Substantia nigra (tissue), 51 donors: ENCODE measurements at places on chromosomes 2 and 18.
A peak's percentile ranks its signal among the peaks of the same experiment; 100 is the strongest.

DNA sequence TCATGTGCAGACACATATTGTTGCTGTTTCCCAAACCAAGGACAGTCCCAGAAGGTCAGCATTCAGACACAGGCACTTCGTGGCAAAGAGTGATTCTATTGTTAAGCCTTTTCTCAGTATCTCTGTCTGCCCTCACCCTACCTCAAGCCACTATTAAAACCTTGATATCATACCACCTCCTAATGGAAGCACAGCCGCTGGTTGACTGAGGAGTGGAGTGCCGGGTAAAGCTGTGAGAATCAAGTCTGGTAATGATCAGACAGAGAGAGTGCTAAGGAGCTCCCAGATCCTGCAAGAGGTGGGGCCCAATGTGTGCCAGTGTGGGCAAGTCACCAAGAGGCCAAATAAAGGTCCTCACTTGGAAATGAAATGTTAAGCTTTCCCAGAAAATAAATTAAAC lies 819.5 kb downstream of the BCL11A start:
- DNase-seq: no peak

DNA sequence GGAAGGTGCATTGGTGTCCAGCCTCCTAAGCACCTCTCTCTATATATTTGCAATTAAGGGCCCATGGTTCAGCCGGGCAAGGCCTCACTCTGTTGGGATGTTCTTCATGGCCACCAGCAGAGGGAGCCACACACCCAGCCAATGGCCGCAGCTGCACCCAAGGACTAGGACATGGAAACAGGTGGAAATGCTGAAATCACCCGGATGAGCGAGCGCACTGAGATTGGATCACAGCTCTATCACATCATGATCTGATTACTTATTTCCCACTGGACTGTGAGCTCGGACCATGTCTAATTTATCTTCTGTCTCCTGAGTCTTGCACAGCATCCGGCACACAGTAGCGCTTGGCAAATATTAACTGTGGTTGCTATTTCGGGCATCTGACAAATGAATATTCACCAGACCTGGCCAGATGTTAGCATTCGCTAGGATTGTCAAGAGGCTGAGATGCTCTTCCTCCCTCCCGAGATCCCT lies 31.2 kb downstream of the KIF3C start:
- peak; percentile 59 for DNase-seq

- DNase-seq: no peak
These were observed 95.9 kb downstream of the ZCCHC2 start for GRCh38 chr18:62618735-62619134.

- DNase-seq: no peak
These were observed 23.4 kb upstream of the CREG2 start for GRCh38 chr2:101410746-101411145.

DNA sequence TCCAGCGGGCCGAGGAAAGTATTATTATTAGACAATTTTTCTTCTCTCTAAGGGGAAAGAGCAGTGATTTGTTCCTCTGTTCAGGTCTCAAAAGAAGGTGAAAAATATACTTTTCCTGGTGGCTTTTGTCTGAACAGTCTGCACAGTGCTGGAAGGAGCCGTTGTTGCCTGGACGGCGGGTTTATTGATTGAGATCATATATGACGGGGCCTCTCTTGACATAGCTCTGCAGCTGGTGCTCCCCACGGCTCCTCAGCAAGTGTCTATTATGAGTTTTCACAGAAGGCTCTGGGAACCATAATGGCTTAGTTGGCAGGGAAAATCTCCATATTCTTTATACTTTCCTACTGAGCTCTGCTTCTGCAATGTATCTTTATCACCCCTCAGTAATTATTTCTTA lies 42.9 kb downstream of the FSHR start:
- no peak for DNase-seq

DNA sequence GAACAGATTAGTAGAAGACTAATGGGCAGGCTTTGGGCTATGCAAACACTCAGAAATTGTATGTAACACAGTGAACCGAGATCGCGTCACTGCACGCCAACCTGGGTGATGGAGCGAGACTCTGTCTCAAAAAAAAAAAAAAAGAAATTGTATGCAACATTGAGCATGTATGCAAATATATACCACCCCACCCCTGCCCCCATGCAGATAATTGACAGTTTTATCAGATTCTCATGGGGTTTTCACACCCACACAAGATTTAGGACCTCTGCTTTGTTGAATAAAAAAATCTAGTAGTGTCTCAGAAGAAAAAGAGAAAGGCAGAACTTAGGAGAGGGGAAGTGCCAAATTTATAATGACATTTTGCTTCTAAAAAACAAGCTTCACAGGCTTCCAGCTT lies 131.6 kb upstream of the FN1 start:
- no peak for DNase-seq

GRCh38 chr18:74590671-74591070 lies 7.0 kb upstream of the ZNF407 start:
- DNase-seq: no peak

DNA sequence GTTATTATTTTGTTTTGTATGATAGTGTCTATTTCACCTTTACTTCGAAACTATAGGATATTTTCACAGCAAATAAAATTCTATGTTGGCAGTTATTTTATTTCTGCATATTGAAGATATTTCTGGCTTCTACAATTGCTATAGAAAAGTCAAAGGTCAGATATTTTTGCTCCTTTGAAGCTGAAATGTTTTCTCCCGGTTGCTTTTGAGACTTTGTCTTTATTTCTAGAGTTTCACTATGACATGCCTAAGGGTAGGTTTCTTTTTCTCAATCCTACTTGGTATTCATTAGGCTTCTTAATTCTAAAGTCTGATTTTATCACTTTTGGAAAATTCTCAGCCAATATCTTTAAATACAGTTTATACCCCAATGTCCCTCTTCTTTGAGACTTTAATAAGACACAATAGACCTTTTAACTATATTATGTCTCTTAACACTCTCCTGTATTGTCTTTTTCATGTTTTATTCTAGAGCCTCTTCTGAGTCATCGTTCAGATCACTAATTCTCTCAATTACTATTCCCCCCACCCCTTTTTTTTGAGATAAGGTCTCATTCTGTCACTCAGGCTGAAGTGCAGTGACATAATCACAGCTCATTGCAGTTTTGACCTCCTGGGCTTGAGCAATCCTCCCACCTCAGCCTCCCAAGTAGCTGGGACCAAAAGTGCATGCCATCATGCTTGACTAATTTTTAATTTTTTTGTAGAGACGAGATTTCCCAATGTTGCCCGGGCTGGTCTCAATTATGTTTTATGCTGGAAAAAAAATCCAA lies 50.5 kb downstream of the USP37 start:
- no peak for DNase-seq

DNA sequence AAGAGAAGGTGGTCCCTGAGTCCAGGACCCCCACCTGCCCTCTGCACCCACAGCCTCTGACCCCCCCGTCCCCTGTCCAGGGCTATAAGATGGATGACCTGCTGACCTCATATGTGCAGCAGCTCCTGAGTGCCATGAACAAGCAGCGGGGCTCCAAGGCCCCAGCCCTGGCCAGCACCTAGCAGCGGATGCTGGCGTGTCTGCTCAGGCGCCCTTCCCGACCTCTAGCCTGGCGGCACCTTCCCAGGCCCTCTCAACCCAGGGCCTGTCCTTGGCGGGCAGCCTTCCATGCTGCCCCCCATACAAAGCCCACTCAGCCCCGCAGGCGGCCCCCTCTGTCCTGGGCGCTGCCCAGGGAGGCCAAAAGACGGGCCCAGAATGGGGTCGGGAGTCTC lies 8.7 kb upstream of the GPR17 start:
- no peak for DNase-seq

- DNase-seq: no peak
These were observed 173.2 kb downstream of the GFPT1 start for GRCh38 chr2:69213782-69214181.

DNA sequence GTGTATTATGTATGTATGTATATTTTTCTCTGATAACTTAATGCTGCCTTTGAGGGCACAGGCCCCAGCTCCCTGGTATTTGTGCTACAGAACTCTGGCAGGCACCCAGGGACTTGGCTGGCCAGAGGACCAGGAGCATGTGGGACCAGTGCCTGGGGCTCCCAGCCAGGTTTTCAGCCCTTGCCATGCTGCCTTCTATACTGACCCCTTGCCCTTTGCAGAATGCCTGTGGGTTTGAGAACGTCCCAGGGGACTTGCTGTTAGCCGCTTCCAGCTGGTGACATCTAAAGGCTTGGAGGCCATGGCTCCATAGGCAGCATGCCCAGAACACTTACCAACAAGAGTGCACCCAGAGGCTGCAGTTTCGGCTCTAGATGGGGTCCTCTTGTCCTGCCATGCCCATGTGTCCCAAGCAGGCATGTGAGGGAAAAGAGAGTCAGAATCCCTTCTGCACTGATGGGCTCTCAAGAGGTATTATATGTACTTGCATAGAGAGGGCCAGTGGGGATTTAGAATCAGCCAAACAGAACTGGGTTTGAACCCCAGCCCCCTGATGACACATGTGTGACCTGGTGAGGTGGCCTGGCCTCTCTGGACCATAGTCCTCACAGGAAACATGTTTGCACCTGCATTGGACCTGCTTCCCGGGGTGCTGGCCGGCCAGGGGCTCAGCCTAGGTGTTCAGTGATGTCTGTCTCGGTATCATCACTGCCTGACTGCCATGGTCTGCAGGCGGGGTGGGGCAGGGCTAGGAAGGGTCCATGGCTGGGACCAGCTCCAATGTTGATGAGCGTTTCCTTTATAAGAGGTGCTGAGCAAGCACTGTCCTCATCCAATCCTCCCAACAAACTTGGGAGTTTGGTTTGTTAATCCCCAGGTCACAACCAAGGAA lies 119.2 kb upstream of the FHL2 start:
- DNase-seq: peak; percentile 18

- DNase-seq: no peak
These were observed 21.2 kb upstream of the CHN1 start for GRCh38 chr2:175026385-175026784.

DNA sequence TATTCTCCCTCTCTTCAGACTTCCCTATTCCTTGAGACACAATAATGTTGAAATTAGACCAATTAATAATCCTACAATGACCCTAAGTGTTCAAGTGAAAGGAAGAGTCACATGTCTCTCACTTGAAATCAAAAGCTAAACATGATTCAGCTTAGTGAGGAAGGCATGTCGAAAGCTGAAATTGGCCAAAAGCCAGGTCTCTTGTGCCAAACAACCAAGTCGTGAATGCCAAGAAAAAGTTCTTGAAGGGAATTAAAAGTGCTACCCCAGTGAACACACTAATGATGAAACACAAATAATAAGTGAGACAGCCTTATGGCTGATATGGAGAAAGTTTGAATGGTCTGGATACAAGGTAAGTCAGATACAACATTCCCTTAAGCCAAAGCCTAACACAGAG lies 115.4 kb downstream of the PXDN start:
- DNase-seq: no peak

- DNase-seq: no peak
These were observed 9.0 kb downstream of the CAPN10 start for GRCh38 chr2:240595381-240596079.

- no peak for DNase-seq
These were observed 88.2 kb upstream of the TMEM200C start for GRCh38 chr18:5983488-5983887.

DNA sequence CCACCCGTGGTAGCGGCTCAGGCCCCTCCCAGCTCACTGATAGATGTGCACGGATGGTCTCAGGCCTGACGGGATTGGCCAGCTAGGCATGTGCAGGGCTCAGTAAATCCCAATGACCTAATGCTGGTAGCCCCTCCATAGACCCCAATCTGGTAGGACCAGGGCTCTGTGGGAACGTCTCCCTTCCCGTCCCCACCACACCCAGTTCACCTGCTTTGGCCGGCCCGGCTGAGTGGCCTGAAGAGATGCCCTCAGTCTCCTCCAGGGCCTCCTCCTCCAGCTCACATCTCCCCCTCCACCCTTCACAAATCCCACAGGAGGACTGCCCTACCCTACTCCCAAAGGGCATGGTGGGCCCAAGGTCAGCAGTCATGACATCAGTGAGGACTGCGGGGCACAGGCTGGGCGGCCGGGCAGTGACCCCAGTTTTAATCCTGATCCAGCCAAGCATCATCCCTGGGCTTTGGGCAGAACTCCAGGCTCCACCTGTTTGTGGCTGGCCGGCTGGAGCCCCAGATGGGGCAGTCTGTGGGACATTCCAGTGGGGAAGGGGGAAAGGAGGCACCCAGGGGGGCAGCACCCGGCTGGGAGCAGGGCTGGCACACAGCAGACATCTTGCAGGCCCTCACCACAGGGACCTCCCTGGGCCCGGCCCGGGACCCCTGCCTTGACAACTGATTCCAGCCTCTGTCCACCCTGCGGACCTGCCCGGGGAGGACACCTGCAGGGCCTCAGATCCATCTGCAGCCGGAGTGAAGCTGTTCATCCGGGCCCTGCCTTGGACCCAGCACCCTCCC lies 2.3 kb downstream of the KIF1A start:
- DNase-seq: no peak

DNA sequence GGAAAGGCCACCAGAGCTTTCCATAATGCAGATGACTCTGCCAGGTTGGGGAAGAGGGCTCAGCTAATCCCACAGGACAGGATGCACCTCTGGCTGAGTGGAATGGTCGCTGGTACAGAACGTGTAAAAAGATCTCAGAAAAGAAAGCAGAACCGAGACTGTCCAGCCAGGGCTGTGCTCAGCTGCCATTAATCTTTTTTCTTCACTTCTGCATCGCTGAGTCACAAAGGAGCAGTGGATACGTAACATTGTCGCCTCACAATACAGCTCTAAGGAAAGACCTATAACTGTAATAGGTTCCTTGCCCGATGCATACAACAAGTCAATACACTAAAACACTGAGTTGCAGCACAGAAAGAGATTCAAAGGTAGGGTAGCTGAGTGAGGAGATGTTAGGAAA lies 354.2 kb downstream of the EN1 start:
- DNase-seq: no peak

- no peak for DNase-seq
These were observed 38.5 kb downstream of the INPP5D start for GRCh38 chr2:233098618-233099017.

DNA sequence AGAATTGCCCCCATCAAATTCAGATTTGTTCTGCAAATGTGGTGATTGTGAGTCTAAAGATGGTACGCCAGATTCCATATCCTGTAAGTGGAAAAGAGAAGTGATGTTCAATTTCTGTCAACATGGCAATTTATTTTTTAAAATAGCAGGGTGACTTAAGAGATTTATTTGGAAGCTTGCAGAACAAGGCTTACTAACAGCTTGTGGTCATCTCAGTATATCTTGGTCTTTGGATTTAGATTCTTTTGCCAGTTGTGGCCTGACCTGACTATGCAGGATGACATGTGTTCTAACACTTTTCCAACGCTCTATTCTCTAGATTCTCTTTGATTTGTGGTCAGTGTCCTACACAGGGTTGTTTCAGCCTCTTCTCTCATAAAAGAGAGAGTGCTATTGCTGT lies 74.4 kb downstream of the MAP3K20 start:
- DNase-seq: no peak

GRCh38 chr2:143463719-143464118 lies 334.5 kb downstream of the ARHGAP15 start:
- no peak for DNase-seq

DNA sequence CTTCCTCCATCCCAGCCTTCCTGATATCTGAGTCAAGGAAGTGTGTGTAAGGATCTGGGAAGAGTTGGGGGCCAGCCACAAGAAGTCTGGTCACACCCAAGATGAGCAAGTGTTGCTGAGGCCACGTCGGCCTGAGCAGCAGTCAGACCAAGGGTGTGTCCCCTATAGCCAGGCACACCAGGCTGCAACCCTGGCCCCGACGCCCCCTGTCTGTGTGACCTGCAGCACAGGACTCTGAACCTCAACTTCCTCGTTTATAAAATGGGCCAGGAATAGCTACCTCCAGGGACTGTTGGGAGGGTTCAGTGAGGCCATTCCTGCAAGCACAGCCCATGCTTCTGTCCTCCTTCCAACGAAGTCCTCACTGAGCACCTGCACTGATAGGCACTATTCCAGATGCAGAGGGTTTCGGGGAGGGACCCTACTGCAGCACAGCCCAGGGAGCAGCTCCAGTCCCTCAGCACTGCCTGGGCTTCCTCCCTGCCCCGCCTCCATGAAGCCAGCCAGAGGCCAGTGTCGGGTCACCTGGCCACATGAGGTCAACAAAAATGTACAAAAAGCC lies 13.3 kb downstream of the LIMS2 start:
- no peak for DNase-seq
